ENCODE measurements at places on chromosomes 3 and 15.

- no peak for DNase-seq
These were observed 17.3 kb downstream of the GJD2 start for GRCh38 chr15:34737477-34737876.

GRCh38 chr3:8745619-8746370 is 12.2 kb downstream of the CAV3 start:
- DNase-seq: no peak

DNA sequence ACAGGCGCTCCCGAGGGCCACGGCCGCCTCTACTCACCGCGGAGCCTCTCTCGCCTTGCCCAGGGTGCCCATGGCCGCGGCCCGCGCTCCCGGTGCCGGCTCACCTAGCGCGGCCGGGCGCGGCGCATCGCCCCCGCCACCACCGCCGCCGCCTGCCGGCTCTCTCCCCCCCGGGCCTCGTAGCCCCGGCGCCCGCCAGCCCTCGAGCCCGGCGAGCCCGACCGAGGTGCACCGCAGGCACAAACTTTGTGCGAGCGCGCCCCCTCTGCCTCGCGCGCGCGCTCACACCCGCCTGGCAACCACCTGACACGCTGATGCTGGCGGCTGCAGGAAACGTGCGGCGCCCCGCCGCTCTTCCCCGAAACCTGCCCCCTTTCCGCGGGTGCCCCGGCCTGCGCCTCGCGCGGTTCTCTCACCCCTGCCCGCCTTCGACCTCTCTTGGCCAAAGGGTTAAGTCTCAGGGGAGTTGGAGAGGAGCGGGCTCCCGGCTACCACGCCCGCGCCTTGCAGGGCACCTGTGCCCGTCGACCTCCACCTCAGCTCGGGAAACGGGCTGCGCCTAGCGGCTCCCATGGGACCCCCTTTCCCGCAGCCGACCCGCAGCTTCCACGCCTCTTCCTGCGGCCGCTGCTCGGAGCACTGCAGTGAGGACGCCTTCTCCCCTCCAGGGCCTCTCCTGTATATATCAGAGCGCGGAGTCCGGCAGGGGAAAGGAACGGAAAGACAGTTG is at the start of gene RASGRP1:
RASGRP1 (minus strand) TSS at position 258 of the 730 bp plus-strand sequence; CDS start at position 72, 186 bp downstream.
- no peak for DNase-seq

DNA sequence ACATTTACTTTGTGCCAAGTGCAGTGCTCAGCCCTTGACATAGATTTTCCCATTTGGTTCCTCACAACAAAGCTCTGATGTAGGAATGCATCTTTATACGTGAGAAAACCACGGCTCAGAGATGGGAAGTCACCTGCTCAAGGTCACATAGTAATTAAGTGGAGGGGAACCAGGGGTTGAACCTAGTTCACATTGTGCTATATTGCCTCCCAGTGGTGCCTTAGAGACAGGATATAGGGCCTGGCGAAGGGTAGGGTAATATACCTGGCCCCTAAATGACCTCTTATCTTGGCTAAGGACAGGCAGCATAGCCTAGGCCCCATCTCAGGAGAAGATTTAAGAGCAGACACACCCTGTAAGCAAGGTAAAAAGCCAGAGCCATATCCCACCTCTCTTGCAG is 71.5 kb downstream of the FOXP1 start:
- no peak for DNase-seq

- DNase-seq: peak; percentile 51
These were observed 258.9 kb downstream of the UACA start for GRCh38 chr15:70504299-70504951.
